ENCODE measurements at places on chromosomes 11 and 22.

DNA sequence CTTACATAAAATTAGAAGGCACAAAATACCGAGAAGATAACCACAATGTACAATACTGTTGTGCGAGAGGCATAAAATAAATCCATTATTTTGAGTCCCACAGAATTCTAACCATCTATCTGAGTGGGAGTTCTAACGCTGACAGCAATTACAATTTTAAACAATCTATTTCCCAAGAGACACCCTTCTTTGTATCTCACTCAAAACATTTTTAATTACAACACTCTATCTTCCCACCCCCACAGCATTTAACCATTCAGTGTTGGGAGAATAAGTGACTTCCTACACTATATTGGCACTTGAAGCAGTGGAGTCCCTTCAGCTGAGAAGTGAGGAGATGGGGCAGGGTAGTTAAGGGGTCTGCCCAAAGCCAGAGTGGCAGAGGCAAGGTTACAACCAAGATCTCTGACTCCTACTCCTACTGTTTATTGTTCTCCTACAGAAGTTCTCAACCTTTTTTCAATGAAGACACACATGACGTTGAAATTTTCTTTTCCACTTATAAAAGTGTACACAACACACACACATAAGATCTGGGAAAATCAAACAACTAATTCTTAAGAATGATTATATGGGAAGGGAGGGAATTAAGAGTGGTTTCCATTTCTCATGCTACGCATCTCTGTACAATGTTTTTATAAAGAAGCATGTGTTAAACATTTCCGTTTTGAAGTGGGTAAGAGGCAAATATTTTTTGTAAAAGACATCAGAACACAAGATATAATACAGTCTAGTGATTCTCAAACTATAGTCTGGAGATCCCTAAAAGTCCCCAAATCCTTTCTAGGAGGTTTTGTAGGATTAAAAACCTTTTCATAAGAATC, 10.9 kb downstream of the SLC25A17 start:
- no peak for DNase-seq

DNA sequence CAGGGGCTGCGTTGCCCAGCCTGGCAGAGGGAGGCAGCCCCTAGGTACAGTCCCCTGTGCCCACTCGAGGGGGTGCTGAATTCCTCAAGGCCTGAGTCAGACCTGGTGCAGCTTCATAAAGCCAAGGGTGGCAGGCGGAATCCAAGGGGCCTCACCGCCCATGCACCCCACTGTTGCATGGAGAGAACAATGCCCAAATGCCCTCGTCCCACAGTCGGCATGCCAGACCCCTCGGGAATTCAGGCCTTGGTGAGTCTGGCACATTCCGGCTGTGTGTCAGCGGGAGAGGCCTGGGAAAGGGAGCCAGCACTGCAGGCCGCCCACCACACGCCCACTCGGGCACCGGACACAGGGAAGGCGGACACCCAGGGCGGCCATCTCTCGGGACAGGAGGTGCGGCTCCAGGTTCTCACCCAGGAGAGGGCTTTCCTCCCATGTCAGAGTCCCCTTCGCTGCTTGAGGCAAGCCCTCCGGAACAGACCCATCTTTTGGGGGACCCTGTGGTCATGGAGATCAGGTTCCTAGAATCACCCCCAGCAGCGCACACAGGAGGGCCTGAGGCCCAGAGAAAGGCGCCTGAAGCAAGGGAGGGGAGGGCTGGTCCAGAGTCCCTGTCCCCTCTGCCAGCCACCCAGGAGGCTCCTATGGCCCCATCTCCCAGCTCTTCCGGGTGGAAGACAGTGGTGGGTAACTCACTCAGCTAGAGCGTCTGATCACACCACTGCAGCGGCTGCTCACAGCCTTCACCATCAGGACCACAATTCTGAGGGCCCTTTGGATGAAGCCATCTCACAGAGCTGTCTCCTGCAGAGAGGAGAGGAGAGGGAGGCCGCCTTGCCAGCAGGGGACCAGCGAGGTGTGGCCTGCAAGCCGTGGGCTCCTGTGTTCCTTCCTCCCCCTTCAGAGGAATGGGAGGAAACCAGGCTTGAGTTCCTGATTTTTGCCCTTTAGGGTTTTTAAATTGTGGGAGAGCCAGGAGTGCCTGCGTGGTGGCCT, 31.6 kb upstream of the KCNQ1OT1 start:
- DNase-seq: no peak

- DNase-seq: no peak
These were observed 3.7 kb downstream of the CTSC start for GRCh38 chr11:88333862-88334261.

GRCh38 chr22:24290459-24290858, 19.8 kb downstream of the SPECC1L start:
- DNase-seq: no peak

GRCh38 chr11:11876458-11876857, 34.7 kb downstream of the USP47 start:
- DNase-seq: no peak

DNA sequence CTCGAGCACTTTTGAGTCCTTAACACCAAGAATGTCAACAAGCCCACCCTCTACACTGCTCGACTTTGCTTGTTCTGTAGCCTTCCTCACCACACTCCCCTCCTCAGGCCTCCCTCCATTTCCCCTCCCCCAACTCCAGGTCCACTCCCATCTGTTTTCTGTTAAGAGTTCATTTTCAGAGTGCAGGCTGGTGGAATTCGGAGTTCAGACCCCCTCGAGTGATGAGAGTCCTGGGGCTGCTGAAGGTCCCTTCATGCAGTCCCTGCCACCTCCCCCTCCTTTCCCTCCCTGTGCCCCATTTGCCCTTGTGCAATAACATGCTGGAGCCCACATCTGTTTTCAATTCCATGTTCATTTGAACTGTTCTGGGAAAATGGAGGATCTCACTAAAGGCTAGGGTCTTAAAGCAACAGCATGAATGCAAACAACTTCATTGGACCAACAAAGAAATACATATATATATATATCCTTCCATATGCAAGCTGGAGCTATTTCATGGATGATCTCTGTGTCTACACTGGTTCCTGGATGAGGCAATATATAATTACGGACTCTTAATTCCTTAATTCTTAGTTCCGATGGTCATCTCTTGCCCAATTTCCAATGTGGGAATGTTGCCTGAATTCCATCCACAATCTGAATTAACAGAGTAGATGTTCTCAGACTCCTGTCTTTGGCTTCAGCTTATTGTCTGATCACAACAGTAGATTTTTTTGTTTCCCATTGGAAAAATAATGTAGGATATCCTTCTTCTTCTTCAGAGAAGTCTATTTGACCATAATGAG, 340.4 kb downstream of the ETS1 start:
- DNase-seq: no peak

DNA sequence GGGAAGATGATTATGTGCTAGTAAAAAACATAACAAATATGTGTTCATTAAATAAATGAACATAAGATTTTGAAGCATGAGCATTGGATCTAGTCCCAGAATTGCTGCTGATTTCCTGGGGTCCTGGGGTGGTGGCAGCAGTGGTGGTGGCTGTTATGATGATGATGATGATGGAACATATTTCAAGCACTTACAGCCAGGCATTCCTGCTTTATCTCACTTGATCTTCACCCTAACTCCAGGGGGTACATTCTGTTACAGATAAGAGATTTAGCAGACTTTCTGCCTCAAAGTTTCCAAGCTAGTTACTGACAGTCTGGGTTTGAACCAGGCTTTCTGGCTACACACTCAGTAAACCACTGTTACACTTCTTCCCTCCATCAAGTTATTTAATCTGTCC, 5.2 kb downstream of the TRAPPC4 start:
- no peak for DNase-seq

DNA sequence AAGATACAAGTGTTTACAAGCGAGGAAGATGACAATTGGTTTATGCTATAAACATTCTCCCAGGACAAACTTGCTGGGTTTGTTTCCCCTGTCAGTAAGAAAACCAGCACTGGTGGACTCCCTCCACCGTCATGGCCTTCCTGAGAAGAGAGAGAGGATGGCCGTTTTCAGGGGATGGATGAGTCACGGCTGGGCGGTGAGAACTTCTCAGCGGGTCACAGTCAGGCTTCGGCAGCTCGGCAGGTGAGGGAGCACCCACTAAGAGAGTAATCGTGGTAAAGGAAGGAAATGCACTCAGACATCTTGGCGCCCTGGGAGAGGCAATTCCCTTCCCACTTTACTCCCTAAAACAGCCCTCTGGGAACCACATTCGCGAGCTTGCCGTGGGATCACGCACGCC, 83.9 kb downstream of the NCAM1 start:
- DNase-seq: no peak

Data from stimulated activated CD4-positive, alpha-beta T cell treated with anti-CD3 and anti-CD28 coated beads, Interleukin-4, amount 100 ng/mL, for 4 hours (primary cell).